ENCODE measurements at places on chromosomes 3 and 15. TPM values are rescaled to one million over a fixed set of nuclear protein-coding genes. Genes with fewer than 3 reads are reported as not detected.

DNA sequence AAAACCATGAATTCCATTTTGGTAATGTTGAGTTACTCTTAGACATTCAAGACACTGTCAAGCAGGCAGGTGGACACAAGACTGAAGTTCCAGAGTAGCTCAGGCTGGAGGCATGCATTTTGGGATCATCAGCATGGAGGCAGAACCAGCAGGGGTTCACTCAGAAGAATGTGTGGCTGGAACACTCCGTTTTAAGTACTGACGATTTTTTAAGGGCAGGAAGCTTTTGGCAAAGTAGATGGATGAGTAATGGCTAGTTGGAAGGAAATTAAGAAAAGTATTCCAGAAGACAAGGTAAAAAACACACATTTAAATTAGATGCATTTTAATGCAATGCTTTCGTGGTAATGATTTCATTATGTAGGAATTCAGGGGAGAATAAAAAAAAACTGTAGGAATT, 420.4 kb downstream of the ROBO2 start:
- no peaks in the 10 kb centered on the region for H3K27me3 ChIP-seq
- no peak overlapping the region for H3K27ac ChIP-seq
- ATAC-seq: no peak
- no peaks in the 10 kb centered on the region for H3K36me3 ChIP-seq
- H3K4me3 ChIP-seq: no peak overlapping the region

- no peak overlapping the region for H3K4me3 ChIP-seq
- no peaks in the 10 kb centered on the region for H3K4me1 ChIP-seq
- no peaks in the 10 kb centered on the region for H3K36me3 ChIP-seq
- H3K27ac ChIP-seq: no peak overlapping the region
Observed at GRCh38 chr3:56322862-56323261, 145.4 kb downstream of the ERC2 start.

GRCh38 chr3:45140141-45140769, 5.9 kb downstream of the CDCP1 start:
- peaks cover 3% of the 10 kb centered on the region for H3K27me3 ChIP-seq
- peak; percentile 62 for ATAC-seq
- H3K4me3 ChIP-seq: no peak overlapping the region
- H3K27ac ChIP-seq: no peak overlapping the region
- peaks cover 20% of the 10 kb centered on the region for H3K4me1 ChIP-seq

GRCh38 chr15:91553196-91553854, 300.2 kb upstream of the SLCO3A1 start:
- H3K4me3 ChIP-seq: no peak overlapping the region
- H3K27me3 ChIP-seq: no peaks in the 10 kb centered on the region
- H3K4me1 ChIP-seq: no peaks in the 10 kb centered on the region
- H3K36me3 ChIP-seq: no peaks in the 10 kb centered on the region
- no peak for ATAC-seq
- no peak overlapping the region for H3K27ac ChIP-seq

- no peaks in the 10 kb centered on the region for H3K27me3 ChIP-seq
- H3K4me3 ChIP-seq: no peak overlapping the region
- no peak for ATAC-seq
- peak overlapping the region; percentile 41 for H3K27ac ChIP-seq
- H3K36me3 ChIP-seq: no peaks in the 10 kb centered on the region
Observed at GRCh38 chr3:107982165-107982564, 108.7 kb downstream of the CD47 start.

DNA sequence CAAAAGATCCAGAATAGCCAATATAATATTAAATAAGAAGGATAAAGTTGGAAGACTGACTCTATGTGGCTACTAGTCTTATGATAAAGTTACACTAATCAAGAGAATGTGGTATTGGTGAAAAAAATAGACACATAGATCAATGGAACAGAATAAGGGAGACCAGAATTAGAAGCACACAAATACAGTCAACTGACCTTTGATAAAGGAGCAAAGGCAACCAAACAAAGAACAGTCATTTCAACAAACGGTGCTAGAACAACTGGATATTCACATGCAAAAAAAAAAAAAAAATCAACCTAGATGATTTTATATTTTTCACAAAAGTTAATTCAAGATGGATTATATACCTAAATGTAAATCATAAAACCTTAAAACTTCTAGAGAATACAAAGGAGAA, 146.4 kb downstream of the ISL2 start:
- ATAC-seq: no peak
- H3K36me3 ChIP-seq: no peaks in the 10 kb centered on the region
- no peak overlapping the region for H3K4me3 ChIP-seq

DNA sequence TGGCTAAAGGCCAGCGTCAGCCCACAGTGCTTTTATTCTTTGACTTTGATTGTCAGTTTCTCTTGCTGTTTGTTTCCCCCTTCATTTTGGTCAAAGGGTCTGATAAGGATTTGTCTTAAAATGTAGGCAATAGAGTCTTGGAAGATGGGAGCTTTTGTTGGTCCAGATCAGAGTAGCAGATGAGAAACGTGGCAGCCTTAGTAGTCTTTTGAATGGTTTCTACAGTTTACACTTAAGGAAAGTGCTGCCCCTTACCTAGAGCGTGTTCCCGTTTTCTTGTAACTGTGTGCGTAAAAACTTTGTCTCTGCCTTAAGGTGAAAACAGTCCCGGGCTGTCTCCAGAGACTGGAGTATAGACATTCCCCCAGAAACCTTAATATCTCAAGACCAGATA, 630 bp downstream of the LXN start:
- H3K36me3 ChIP-seq: peaks cover 48% of the 10 kb centered on the region
- peak; percentile 23 for ATAC-seq
- H3K27me3 ChIP-seq: no peaks in the 10 kb centered on the region
- peak overlapping the region; percentile 53 for H3K4me3 ChIP-seq
- peak overlapping the region; percentile 73 for H3K27ac ChIP-seq

DNA sequence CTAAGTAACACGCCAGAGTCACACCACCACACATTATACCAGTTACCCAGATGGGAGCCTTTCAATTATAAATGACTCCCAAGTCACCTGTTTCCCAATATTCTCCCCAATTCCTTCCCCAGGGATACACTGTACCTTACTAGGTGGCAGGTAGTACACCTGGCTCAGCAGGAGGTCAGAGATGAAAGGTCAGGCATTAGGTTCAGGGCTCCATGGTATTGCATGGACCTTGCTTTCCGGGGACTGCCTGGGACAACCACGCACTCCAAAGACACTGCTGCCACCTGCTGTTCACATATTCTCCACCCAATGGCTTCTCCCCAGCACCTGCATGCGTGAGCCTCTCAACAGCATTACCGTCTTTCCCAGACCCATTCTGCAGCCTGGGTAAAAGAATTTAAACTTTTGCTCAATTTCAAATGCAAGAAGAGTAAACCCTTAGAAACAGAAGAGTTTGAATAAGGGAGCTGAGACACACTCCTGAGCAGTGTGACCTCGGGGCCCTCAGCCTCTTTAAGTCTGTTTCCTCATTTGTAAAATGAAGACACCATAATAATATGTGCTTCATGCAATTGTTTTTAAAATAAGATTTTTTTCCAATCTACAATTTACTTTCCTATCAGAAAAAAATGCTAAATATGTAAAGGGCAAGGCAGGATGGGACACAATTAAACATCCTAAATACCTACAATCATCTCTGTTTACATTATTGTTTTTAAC, 28.0 kb upstream of the LACTB start:
- H3K4me3 ChIP-seq: no peak overlapping the region
- no peaks in the 10 kb centered on the region for H3K27me3 ChIP-seq
- peak overlapping the region; percentile 49 for H3K27ac ChIP-seq
- ATAC-seq: peak; percentile 86

DNA sequence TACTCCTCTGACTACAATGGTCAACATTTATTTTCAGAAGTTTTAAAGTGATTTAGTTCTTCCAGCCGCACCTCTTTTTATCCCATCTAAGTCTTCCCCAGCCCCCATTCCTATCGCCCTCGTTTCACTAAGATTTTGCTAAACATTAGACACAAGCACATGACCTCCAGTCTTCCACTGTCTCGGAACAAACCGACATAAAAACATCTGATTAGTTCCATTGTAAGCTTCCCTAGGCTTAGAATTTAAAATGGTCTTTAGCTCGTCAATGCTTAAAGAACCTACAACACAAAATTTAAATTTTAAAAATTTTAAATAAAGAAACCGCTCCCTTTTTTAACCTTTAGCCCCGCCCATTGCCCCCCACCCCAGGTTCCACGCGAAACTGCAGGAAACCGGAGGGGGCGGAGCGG, 284 bp upstream of the TSC22D2 start:
- ATAC-seq: peak; percentile 8
- H3K27me3 ChIP-seq: no peaks in the 10 kb centered on the region
- no peaks in the 10 kb centered on the region for H3K4me1 ChIP-seq
- H3K36me3 ChIP-seq: no peaks in the 10 kb centered on the region
- H3K27ac ChIP-seq: peak overlapping the region; percentile 100

GRCh38 chr3:150433347-150433746, 25.2 kb downstream of the TSC22D2 start:
- ATAC-seq: no peak
- no peak overlapping the region for H3K27ac ChIP-seq
- H3K4me3 ChIP-seq: no peak overlapping the region
- H3K27me3 ChIP-seq: no peaks in the 10 kb centered on the region
- peaks cover 7% of the 10 kb centered on the region for H3K4me1 ChIP-seq
- no peaks in the 10 kb centered on the region for H3K36me3 ChIP-seq

GRCh38 chr3:129694228-129694627, 87.8 kb upstream of the PLXND1 start:
- no peak overlapping the region for H3K4me3 ChIP-seq
- H3K4me1 ChIP-seq: peaks cover 3% of the 10 kb centered on the region
- H3K27me3 ChIP-seq: no peaks in the 10 kb centered on the region
- ATAC-seq: no peak

GRCh38 chr15:86553108-86553507, 473.4 kb downstream of the AGBL1 start:
- no peak overlapping the region for H3K4me3 ChIP-seq
- H3K36me3 ChIP-seq: no peaks in the 10 kb centered on the region
- H3K27me3 ChIP-seq: no peaks in the 10 kb centered on the region
- ATAC-seq: no peak

CLDN16 gene
- total RNA-seq: not detected

FBXO22 gene
- 17.4 TPM for total RNA-seq

VWA5B2 gene
- not detected for total RNA-seq

All from gastroesophageal sphincter (tissue), 4 donors.